Osteoblast (primary cell): ENCODE measurements at places on chromosomes 1 and 21. TPM values are rescaled to one million over a fixed set of nuclear protein-coding genes. Genes with fewer than 3 reads are reported as not detected.
A peak's percentile ranks its signal among the peaks of the same experiment; 100 is the strongest.

DNA sequence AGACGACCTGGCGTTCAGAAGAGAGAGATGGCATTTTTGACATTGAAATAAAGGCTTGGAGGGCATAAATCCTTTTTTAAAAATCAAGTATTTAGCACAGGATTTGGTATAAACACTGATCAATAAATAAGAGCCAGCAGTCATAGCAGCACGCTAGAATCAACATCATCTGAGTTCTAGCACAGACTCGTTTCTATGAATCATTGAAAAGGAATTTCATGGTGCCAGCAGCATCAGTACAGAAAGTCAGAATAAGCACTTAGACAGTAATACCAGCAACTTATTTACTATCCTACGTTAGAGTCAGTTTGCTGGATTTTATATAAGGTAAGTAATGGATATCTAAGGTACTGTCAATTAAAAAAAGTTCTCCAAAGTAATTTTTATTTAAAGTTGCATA, 119.3 kb downstream of the HLCS start:
- peak; percentile 94 for DNase-seq
- H3K27ac ChIP-seq, result peak overlapping the region; percentile 79
- H3K4me1 ChIP-seq, result peaks cover 18% of the 10 kb centered on the region
- H3K36me3 ChIP-seq, result no peaks in the 10 kb centered on the region
- H3K27me3 ChIP-seq, result no peaks in the 10 kb centered on the region
- no peak overlapping the region for H3K4me3 ChIP-seq

GRCh38 chr1:234395297-234395696, 22.0 kb downstream of the COA6 start:
- H3K27ac ChIP-seq, result no peak overlapping the region
- DNase-seq, result no peak
- H3K36me3 ChIP-seq, result peaks cover 19% of the 10 kb centered on the region

GRCh38 chr1:44939061-44939460, 47.3 kb downstream of the EIF2B3 start:
- no peak overlapping the region for H3K4me3 ChIP-seq
- H3K36me3 ChIP-seq, result peaks cover 4% of the 10 kb centered on the region
- no peak overlapping the region for H3K27ac ChIP-seq
- no peaks in the 10 kb centered on the region for H3K27me3 ChIP-seq
- no peak for DNase-seq
- no peaks in the 10 kb centered on the region for H3K4me1 ChIP-seq

DNA sequence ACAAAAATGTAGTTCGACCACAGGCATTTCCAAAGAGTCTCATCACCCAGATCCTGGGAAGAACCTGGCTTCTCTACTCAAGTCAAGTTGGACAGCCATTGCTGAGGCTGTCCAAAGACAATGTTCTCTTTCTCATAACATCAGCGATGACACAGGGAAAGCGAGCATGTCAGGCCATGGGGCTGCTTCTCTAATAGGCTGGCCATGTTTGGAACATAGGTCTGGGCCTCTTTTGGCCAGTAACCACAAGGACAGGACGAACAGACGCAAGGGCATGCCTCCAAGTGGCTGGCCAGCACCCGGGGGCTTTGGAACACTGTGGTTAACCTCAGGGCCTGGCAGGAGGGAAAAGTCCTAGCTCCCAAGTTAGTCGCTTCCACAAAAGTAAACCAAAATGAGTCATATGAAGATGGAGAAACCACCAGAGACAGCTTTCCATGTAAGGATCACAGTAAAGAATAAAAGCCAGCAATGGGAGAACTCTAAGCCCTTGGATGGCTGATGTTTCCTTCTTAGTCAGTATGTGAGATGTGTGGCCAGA, 80.6 kb upstream of the SLC44A3 start:
- peak overlapping the region; percentile 48 for H3K27ac ChIP-seq
- peak; percentile 73 for DNase-seq
- H3K4me1 ChIP-seq, result peaks cover 30% of the 10 kb centered on the region
- no peaks in the 10 kb centered on the region for H3K36me3 ChIP-seq
- peaks cover 23% of the 10 kb centered on the region for H3K27me3 ChIP-seq

- H3K4me3 ChIP-seq, result peak overlapping the region; percentile 88
- H3K27ac ChIP-seq, result peak overlapping the region; percentile 69
- H3K27me3 ChIP-seq, result no peaks in the 10 kb centered on the region
- H3K36me3 ChIP-seq, result peaks cover 7% of the 10 kb centered on the region
These were observed 1.1 kb downstream of the SKI start for GRCh38 chr1:2229037-2229864.

DNA sequence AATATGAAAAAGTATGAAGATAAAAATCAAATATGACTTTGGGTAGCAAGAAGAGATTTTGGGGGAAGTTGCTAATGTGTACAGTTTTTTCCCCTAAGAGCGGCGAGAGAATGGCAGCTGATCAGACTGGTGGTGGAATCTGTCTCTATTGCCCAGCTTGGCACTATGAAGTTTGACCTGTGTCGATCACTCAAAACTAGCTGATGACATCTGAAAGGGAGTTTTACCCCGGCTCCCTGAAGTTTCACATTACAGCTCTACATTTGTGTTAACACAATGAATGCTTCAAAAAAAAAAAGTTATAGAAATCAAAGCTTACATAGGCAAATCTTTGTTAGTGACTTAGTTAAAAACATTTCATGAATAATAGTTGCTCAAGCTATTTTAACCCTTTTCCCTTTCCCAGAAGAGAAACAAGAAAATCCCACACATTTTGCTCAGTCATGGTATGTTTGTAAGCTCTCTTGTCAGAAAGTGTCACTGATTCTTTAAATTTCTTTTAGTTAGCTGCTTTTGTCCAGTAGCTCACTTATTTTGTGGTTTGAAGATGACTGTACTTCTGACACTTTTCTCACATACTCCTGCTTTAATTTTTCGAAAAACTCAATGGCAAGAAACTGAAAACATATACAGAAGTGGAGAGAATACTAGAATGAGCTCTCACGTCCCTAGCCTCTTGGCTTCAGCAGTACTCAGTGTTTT, 41.3 kb downstream of the DYRK1A start:
- H3K4me3 ChIP-seq, result peak overlapping the region; percentile 4
- no peaks in the 10 kb centered on the region for H3K36me3 ChIP-seq
- no peaks in the 10 kb centered on the region for H3K27me3 ChIP-seq
- H3K4me1 ChIP-seq, result peaks cover 34% of the 10 kb centered on the region
- no peak for DNase-seq
- peak overlapping the region; percentile 90 for H3K27ac ChIP-seq

DNA sequence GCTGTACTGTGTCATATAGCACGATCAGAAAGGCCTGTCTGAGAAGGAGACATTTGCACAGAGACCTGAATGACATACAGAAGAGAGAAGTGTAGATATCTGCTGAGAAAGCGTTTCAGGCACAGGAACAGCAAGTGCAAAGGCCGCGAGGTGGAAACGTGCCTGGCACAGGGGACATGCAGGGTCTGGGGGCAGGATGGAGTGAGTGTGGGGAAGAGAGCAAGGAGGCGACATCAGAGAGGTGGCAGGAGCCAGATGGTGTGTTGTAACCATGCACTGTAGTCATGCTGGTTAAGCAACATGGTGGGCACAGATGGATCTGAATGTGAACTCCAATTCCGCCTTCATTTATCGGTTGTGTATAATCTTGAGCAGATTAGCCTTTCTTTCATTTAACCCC, 13.0 kb downstream of the KRTCAP2 start:
- H3K36me3 ChIP-seq, result no peaks in the 10 kb centered on the region
- no peak for DNase-seq
- H3K27ac ChIP-seq, result no peak overlapping the region
- H3K4me3 ChIP-seq, result no peak overlapping the region
- H3K27me3 ChIP-seq, result no peaks in the 10 kb centered on the region
- no peaks in the 10 kb centered on the region for H3K4me1 ChIP-seq

CLCA1 gene
- total RNA-seq, result not detected in 2 replicates

CD1E gene
- not detected in 2 replicates for total RNA-seq
